ENCODE measurements at places on chromosomes 5 and 9.

DNA sequence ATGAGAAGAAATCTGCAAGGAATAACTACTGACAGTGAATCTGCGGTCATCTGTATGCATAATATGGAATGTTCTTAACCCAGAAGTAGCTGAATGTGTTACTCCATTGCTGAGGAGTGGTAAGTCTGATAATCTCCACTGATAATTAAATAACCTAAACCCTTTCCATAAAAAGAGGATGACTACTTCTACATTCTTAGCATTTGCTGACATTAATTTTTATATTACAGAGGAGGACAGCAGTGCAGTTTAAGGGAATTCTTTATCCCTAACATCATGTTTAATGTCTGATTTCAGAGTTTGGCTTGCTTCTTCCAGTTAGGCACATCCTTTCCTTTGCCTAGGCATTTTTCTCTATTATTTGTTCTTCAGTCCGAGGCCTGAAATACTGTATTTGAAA, 52.2 kb downstream of the CDC42SE2 start:
- no peak for DNase-seq

DNA sequence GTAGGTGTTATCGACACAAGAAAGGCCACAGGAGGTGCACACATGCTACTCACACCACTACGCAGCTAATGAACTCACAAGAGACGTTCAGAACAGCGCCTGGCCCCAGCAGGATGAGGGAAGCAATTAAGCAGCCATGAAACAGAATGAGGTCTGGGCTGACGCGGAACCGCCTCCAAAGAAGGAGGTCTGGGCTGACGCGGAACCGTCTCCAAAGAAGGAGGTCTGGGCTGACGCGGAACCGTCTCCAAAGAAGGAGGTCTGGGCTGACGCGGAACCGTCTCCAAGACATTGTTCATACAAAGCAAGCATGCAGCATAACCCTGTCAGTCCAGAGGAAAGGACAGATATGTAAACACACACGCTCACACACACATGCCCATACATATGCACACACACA, 63.2 kb upstream of the ZNF354A start:
- no peak for DNase-seq

DNA sequence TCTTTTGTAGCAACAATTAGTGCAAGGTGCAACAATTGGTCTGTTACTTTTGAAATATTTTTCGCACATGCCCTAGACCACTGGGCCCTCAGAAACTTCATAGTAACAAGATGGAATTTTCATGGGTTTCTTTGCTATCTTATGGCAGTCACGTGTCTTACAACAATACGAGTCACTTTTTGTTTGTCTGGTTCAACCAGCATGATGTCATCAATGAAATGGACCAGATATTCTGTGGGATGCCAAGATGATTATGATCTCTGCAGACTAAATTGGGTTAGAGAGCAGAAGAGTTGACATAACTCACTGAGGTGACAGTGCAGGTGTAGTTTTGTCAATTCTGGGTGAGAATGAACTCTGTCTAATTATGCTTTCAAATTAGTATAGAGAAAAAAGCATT, 239.6 kb upstream of the RIOK2 start:
- DNase-seq = no peak

- no peak for DNase-seq
These were observed 132.4 kb downstream of the FRMD3 start for GRCh38 chr9:83405759-83406158.
